COR-L47 (cell line): ENCODE measurements at places on chromosomes 2 and 18.
A peak's percentile ranks its signal among the peaks of the same experiment; 100 is the strongest.

DNA sequence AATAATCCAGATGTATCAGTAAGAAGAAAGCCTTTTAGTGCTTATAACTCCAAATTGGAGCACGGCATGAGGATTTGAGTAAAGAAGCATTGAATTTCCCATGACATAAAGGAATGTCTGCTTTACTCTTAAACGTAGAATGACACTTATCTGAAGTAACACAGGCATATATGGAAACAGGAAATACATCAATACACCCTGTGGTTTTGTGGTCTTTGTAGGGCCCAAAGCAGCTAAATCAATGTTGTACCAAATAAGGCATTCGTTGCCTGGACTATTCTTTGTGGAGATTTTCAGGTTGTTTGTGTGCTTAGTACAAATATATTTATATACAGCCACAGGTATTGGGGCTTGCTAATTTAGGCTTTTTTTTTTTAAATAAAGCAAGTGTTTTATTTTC, 660.5 kb downstream of the LRRTM4 start:
- no peak for DNase-seq

GRCh38 chr2:219344751-219345430, 12.3 kb upstream of the RESP18 start:
- DNase-seq, result peak; percentile 76

- DNase-seq, result no peak
Measured at GRCh38 chr2:6072768-6073167, 380.6 kb downstream of the SOX11 start.

DNA sequence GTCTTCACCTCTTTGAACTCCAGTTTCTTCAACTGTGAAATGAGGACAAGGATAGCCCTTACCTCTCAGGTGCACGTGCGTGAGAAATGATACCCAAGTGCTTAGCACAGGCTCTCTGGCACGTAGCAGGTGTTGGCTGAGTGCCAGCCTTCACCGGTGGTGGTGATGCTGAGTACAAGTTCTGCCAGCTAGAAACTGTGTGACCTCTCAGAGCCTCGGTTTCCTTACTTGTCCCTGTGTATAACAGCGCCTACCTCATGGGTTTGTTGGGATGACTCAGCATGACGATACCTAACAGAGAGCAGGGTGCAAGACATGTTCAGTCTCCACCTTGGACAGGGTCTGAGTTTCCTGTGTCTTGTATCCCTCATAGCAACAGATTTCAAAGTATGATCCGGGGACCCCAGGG, 205.1 kb downstream of the TNS1 start:
- DNase-seq, result peak; percentile 54

GRCh38 chr2:60475123-60475830, 78.2 kb downstream of the BCL11A start:
- no peak for DNase-seq

DNA sequence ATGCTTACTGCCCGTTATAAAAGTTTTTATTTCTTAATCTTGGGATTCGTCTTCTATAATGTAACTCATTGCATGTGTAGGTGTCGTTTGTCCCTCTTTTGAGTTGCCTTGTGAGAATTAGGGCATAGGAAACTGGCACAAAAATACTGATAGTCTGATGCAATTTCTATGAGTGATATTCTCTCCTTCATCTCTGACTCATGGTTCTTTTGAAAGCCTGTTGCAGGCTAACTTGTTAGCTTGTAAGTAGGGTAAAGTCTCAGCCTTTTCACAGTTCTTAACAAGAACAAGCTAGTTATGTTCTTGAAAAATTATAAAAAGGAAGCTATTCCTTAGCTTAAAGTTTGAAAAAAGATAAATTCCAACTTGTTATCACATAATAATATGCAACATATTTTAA, 1085.4 kb upstream of the NRXN1 start:
- DNase-seq, result no peak

DNA sequence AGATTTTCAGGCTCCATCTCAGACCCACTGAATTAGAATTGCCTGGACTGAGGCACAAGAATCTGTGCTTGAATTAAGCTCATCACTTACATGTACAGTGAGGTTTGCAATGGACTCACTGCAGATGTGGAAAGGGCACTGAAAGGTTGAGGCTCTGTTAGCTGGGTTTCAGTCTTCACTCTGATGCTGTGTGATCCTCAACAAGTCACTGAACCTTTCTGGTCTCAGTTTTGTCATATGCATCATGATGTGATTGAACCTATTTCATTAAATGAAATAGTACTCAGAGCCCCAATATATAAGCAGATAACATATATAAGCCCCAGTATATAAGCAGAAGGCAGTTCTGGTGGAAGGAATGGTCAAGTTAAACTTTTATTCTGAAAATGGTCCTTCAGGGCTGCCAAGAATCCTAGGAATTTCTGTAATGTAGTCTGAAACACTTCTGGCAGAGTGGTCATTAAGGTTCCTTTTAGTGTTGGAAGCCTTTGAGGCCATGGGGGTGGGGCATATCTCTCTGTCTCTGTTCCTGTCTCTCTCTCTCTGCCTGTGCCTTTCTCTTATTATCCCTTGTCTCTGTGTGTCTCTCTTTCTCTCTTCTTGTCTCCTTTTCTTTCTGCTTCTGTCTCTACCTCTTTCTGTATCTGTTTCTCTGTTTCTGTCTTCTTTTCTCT, 110.4 kb downstream of the ADCYAP1 start:
- DNase-seq, result no peak

- peak; percentile 55 for DNase-seq
Measured at GRCh38 chr2:71226096-71226964, 573 bp downstream of the PAIP2B start.

GRCh38 chr18:58533766-58534165, 95.1 kb downstream of the ALPK2 start:
- DNase-seq, result no peak

- DNase-seq, result no peak
Measured at GRCh38 chr18:46814399-46814798, 57.5 kb upstream of the ST8SIA5 start.

DNA sequence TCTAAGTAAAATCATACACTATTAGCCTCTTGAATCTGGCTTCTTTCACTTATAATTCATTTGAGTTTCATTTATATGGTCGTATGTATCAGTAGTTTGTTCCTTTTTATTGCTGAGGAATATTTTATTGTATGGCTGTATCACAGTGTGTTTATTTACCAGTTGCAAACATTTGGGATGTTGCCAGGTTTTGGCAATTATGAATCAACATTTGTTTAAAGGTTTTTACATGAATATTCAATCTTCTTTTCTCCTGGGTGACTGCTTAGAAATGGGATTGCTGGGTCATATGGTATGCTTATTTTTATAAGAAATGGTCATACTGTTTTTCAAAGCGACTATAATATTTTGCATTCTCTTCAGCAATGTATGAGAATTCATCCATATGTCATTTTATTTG, 107.9 kb downstream of the PMAIP1 start:
- DNase-seq, result peak; percentile 38

GRCh38 chr18:62989195-62989594, 273.9 kb downstream of the PHLPP1 start:
- DNase-seq, result no peak

DNA sequence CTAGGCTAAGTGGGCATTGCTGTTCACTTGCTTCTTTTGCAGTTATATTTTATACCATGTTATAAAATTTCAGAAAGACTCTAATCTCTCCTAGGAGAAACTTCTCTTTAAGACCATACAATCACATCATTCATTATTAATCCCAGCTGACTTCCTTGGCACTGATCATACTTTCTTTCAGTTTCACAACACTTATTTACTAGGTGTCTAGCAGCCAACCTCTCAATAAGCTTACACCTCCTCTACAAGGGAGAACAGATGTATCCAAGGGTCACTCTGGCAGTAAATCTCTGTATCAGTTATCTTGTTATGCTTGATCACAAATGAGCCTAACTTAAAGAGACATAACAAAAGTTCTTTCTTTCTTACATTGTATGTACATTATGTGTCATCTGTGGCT, 69.8 kb upstream of the EPB41L5 start:
- DNase-seq, result no peak

DNA sequence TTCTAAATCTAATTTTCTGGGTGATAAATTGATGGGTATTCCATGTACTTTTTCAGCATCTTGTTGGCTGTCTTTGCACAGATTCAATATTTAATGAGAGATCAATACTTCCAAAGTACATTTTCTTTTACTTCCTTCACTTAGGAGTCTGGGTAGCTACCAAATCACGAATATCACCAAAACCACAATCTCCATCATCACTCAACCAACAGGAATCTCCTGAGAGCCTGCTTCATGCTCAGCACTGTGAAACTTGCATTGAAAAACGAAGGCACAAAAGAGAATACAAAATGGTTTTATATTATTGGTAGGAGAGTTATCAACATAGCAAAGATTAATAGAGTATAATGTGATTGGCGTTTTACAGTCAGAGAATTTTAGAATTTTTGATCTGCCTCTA, 261.5 kb upstream of the DSEL start:
- DNase-seq, result no peak

- DNase-seq, result no peak
Measured at GRCh38 chr2:182406221-182406620, 20.6 kb downstream of the PDE1A start.

- no peak for DNase-seq
Measured at GRCh38 chr18:2913398-2914005, 66.7 kb downstream of the EMILIN2 start.

DNA sequence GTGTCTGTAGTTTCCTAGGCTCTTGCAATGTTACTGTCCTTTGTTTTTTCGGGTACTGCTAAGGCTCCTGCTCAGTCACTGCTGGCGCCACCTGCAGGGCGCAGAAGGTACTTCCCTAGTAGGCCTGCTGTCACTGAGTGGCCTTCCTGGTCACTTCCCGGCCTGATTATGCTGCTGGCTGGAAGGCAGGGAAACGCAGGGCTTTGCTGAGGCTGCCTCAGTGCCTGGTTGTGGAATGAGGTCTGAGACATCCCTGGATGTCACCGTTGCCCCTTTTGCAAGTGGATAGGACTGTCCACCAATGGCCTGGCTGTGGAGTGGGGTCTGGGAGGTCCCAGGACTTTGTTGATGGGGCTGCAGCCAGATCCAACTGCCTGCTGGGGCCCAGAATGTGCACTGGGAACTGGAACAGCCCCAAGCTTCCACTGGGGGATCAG, 13.1 kb downstream of the DAW1 start:
- peak; percentile 4 for DNase-seq

DNA sequence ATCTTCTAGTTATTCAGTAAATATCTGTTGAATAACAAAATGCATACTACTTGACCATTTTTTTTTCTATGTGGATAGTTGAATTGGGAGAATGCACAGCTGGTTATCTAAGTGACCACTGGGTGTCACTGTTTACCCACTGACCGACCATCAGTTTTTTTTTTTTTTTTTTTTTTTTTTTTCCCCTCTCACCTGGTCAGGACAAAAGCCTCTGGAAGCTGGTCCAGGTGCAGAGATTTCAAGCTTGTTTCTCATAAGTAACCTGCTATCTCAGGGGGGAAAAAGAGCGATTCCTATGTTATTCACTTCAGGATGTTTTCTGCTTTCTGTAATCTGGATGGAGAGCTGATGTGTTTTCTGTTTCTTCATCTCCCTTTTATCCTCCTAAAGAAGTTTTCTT, 256.0 kb downstream of the DCDC2C start:
- DNase-seq, result peak; percentile 81

DNA sequence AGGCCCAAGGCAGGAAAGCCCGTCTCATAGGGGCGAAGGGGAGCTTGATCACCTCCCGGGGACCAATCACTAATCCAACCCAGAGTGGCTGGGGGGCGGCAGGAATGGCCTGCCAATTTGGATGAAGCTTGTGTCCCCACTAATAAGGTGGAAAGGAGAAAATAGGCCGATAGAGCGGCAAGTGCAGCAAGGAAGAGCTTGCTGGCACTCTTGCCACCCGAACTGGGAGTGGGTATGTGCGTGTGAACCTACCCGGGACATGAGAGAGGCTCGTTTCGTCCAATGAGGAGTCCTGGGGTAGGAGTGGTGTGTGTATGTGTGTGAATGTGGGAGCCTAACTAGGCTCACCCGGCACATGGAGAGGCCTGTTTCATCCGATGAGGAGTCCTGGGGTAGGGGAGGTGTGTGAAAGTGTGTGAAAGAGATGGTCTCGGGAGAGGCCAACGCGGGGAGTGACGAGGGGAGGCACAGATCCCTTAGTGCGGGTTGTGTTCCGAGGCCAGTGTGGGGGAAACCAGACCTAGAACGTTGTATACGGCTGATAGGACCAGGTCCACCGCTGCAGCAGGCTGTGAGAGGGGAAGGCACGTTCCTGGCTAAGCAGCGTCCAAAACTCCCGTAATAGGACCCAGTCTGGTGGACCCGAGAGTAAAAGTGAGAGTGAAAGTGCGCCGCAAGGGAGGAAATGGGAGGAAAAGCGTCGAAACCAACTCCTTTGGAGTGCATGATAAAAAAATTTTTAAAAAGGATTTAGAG, 47.1 kb upstream of the SELENOI start:
- DNase-seq, result no peak

GRCh38 chr2:109125593-109126500, 3.2 kb upstream of the SH3RF3 start:
- no peak for DNase-seq

DNA sequence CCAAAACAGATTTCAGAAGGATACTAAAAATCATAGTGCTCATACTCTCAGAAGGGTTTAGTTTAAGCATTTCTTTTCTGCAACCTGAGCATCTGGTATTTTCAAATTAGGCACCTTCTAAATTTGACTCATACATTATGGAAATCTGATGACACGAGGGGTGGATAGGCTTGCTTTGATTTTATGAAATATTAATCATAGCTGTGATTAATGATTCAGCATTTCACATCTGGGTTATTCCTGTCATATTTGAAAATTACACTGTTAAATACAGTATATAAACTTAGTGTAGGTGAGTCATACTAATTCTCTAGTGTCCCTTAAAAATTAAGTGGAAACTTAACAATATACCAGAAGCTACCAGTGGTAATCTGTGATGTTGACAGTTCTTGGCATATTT, 47.7 kb downstream of the MRPS9 start:
- no peak for DNase-seq

- no peak for DNase-seq
Measured at GRCh38 chr2:220228310-220229006, 601.0 kb downstream of the SLC4A3 start.

- DNase-seq, result no peak
Measured at GRCh38 chr2:220036431-220036830, 409.0 kb downstream of the SLC4A3 start.

DNA sequence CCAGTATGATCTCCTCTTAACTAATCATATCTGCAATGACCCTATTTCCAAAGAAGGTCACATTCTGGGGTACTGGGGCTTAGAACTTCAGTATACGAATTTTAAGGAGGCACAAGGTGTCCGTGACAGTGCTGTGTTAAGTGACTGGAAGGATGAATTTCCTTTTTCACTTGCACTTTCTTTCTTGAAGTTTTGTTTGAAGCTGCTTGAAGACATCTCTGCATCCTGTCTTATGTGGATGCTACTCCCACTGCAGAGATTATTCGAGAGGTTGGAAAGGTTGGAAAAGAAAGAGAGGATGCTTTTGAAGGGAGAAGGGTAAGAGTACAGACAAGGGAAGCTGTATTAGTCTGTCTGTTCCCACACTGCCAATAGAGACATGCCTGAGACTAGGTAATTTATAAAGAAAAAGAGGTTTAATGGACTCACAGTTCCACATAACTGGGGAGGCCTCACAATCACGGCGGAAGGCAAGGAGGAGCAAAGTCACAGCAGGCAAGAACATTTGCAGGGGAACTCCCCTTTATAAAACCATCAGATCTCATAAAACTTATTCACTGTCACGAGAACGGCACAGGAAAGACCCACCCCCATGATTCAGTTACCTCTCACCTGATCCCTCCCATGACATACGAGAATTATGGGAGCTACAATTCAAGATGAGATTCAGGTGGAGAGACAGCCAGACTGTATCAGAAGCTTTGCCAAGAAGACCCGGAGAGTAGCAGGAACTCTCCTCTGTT, 3.6 kb upstream of the RNF144A start:
- no peak for DNase-seq

- no peak for DNase-seq
Measured at GRCh38 chr2:47890711-47891368, 15.5 kb downstream of the FBXO11 start.

GRCh38 chr2:157233506-157233905, 24.0 kb upstream of the GALNT5 start:
- DNase-seq, result no peak
